ENCODE measurements at places on chromosomes 7 and 10. TPM values are rescaled to one million over a fixed set of nuclear protein-coding genes. Genes with fewer than 3 reads are reported as not detected.

- DNase-seq, result peak; percentile 57
Measured at GRCh38 chr10:47260505-47261111, 39.4 kb upstream of the GDF10 start.

- DNase-seq, result peak; percentile 43
Measured at GRCh38 chr10:98919899-98920298, 315.8 kb downstream of the HPSE2 start.

GRCh38 chr7:105246256-105246655, 142.5 kb downstream of the SRPK2 start:
- DNase-seq, result no peak

GRCh38 chr10:95832216-95833041, 75.3 kb upstream of the CC2D2B start:
- no peak for DNase-seq

- DNase-seq, result peak; percentile 84
Measured at GRCh38 chr10:124648738-124649137, 95.4 kb downstream of the FAM53B start.

- DNase-seq, result no peak
Measured at GRCh38 chr7:84985073-84985784, 201.6 kb downstream of the SEMA3D start.

DNA sequence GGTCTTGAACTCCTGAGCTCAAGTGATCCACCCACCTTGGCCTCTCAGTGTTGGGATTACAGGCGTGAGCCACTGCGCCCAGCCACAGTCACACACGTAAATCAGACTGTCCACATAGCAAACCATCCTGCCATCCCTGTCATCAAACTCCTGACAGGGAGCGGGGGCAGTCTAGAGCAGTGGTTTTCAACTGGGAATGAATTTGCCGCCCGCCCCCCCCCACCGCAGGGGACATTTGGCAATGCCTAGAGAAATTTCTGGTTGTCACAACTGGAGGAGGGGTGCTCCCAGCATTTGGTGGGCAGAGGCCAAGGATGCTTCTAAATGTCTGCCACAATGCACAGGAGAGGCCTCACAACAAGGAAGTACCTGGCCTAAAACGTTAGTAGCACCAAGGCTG, 24.1 kb downstream of the CAMK2G start:
- no peak for DNase-seq

- peak; percentile 55 for DNase-seq
Measured at GRCh38 chr10:59865101-59865500, 41.3 kb downstream of the CCDC6 start.

DNA sequence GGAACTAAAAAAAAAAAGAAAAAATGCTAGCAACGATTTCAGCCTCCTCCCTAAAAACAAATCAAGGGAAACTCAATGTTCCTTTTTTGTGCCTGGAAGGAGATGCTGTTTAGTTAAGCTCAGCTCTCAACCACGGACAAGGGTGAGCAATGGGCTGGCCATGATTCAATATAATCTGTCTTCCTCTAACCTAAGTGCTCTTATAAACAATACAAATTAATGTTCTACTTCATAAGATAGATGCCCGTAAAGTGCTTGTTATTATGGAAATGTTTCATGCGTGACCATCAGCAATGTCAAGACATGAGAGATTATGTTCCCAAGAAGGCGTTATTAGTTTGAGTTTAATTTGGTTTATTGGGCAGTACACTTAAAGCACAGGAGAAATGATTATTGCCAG, 320.3 kb downstream of the SFMBT2 start:
- no peak for DNase-seq

- DNase-seq, result no peak
Measured at GRCh38 chr7:149770728-149771636, 2.4 kb downstream of the ZNF467 start.

DNA sequence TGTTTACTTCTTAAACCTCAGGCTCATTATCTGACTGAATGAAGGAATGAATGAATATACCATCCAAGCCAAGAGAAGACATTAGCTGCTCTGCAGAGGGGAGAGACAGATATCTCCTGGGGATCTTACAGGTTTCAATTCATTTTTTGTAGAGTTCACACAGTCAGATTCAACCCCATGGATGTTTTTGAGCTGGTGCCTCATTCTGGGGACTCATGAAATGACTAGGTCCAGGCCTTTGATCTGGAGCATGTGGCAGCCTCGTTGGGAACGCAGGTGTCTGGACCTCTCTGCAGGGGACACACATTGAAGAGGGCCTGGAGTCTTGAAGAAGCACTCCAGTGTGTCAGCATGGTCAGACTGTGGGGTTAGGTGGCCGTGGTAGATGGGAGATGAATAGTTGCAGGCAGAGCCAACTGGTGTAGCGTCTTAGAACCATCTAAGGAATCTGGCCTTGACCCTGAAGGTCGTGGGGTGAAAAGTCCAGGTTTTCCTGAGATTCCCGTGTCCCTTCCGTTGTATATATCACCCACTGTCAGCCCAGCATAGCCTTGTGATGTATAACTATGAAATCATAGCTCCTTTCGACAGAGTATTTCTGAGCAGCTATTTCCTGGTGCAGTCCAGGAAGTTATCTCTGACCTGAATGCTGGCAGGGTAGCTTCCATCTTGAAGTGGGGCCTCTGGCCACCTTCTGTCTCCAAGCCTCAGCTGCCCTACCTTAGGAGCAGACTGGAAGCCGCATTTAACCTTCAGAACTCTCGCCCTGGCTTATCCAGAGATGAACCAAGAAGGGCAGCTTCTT, 22.3 kb downstream of the BTBD16 start:
- no peak for DNase-seq

GRCh38 chr7:111030336-111030735, 60.6 kb upstream of the LRRN3 start:
- DNase-seq, result no peak

DNA sequence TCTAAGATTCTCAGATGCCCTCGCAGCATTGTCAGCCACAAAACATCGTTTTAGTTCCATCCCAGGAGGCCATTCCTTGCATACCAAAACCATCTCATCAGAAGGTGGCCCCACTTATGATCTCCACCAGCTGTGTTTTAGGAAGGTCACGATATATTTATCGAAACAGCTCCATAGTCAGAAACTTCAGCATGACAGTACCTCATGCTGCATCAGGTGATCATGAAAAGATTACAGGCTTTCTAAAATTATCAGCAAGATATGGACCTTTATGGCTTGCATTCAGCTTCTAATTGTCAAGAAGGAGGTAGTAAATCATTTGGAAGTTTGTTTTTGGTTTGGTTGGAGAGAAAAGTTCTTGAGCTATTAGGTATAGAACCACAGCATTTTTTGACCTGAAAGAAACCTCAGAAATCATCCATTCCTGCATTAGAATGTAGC, 20.0 kb downstream of the JAZF1 start:
- DNase-seq, result no peak

GRCh38 chr7:22563032-22563501, 63.1 kb upstream of the STEAP1B start:
- DNase-seq, result peak; percentile 72

Gene MAT1A
- 0.19 TPM for polyA plus RNA-seq

Gene HABP2
- polyA plus RNA-seq, result 0.05 TPM

Gene CALHM3
- polyA plus RNA-seq, result not detected

Gene CNTNAP2
- not detected for polyA plus RNA-seq

Gene PNLIPRP2
- polyA plus RNA-seq, result not detected

Gene CHST12
- 10.3 TPM for polyA plus RNA-seq

Gene TMEM140
- not detected for polyA plus RNA-seq
